MV-4-11 (cell line): ENCODE measurements at places on chromosomes 11 and 22.

DNA sequence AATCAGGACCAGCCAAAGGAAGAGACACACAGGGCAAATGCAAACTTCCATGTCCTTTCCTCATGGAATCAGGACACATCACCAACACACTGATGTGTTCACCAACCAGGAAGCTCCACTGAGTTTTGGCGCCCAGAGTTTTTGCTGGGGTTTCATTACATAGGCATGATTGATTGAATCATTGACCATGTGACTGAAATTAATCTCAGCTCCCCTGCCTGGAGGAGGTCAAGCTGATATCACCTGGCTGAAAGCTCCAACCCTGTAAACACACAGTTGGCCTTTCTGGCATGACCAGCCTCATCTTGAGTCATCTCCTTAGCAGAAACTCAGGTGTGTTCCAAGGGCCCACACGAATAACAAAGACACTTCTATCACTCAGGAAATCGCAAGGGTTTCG, 133.2 kb downstream of the TRIM29 start:
- DNase-seq: no peak

- DNase-seq: no peak
Observed at GRCh38 chr11:69832561-69833413, 13.6 kb upstream of the FGF3 start.

DNA sequence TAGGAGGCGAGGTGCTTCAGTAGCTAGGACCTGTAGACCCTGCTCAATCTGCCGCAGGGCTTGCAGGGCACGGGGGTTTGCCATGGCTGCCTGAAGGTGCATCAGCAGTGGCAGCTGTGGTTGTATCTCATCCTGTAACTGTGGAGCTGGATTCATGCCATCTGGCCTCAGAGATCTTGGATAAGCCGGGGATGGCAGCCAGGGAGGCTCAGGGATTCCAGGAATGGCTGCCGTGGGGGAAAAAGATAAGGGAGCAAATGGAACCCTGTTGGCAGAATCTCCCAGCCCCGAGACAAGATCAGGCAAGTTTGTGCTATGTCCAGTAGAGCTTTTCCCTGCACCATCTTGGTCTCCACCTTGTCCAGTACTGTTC, 1.8 kb downstream of the UBQLN3 start:
- DNase-seq: no peak

GRCh38 chr11:111186308-111186915, 59.1 kb upstream of the POU2AF2 start:
- peak; percentile 74 for DNase-seq

- DNase-seq: peak; percentile 90
Observed at GRCh38 chr11:34585735-34586487, 35.0 kb upstream of the EHF start.

DNA sequence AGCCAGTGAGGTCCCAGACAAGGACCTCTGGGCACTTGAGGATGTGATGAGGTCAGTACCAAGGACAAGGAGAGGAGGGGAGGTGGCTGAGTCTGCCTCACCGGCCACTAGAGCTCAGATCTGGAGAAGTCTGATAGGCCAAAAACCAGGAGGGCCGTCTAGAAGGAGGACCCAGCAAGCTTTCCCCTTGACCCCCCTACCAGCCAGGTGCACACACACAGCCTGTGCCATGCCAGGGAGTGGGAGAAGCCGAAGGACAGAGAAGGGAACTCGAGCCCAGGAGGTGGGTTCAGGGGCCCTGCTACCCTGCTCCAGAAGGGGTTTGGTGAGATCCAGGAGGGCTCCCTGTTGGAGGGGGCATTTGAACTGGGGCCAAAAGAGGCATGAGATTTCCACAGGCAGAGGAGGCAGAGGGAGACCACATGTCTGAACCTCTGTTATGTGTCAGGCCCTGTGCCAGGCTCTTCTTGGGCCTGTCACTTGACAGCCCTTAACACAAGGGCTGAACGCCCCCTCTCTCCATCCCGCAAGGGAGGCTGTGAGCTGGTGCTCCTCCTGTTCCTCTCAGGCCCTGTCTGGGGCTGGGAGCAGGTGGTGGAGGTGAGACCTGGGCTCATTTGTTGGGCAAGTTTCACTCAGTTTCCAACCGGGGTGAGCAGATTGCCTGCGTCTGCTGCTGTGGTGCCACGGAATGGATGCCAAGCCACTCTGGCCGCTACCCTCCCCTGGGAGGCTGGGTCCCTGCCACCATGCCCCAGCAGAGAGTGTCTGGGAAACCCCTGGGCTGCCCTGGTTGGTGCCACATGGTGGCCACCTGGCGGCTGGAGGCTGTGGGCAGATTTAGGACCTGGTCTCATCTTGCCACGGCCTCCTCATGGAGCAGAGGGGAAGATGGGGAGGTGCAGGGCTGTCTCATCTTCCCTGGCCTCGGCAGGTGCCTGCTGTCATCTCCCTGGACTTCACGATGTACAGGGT, 65.2 kb downstream of the MPPED1 start:
- no peak for DNase-seq

DNA sequence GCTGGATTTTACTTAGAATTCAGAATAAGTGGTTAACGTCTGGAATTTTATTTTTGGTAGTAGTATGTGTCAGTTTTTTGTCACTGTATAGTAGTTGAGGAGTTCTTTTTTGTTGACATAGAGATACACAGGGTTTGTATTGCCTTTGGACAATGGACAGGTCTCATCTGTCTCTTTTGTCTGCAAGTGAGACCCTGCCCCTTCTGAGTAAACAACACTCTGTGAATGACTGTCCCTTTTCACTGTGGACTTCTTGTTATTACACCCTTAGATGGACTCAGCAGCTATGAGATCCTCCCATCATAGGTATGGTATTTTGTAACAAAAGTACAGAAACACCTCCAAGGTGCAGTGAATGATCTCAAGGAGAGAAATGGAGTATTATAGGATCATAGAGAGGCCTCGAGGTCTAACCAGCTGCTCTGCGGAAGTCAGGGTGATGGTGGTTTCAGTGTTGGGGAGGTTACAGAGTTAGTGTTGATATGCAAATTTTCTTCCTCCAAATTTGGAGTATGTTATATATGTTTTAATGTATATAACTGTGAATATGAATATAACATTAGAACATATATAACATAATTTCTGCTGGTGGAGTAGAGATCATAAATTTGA, 7.8 kb downstream of the PPP6R3 start:
- DNase-seq: no peak

- no peak for DNase-seq
Observed at GRCh38 chr11:78110351-78110750, 29.1 kb downstream of the ALG8 start.

GRCh38 chr11:43987384-43988039, 45.1 kb downstream of the C11orf96 start:
- no peak for DNase-seq

DNA sequence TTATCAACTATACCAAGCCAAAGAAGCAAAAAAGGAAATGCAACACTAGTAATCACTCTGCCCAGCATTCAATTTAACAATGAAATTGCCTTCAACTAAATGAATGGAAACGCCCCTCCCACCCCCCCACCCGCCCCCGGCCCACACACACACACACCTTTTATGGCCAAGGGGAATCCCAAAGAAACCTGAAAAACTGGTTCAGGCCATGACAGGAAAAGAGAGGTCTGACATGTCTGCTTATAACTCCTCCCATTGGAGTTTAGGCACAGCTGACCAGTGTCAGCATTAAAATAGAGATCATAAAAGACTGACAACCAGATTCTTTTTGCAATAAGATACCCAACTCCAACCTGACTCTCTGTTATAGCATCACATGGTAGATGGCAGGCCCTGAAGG, 42.6 kb downstream of the ACER3 start:
- no peak for DNase-seq

DNA sequence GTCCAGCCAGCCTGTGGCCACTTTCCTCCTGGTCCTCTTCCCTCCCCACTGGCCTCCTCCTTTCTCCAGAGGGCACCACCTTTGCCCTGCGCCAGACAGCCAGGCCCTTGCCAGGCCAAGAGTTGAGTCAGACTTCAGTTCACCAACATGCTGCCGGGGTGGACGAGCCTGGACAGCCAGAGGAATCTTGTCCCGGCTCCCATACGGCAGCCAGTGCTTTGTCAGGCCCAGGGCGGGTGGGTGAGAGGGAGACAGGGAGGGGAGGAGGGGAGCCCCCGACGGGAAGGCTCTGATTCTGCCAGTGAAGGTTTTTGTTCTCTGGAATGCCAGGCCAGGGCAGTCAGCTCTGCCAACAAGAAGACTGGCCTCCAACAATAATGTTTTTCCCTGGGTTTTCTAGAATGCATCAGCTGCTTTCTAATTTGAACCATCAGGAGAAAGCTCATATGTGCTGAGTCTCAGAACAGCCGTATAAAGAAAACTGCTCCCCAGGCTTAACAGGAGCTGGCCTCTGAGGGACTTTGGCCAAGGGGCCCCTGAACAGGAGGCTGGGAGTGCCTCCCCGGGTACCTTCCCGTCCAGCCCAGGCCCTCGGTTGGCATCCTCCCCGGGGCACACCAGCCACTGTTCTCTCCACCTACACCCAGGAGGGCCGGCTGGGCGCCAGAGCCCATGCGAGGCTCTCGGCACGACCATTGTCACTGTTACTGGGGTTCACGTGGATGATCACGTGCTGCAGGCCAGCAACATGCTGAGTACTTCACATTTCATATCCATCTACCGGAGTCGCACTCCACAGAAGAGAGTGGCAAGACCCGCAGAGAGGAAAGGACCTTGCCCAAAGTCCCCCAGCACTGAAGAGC, 28.6 kb downstream of the LIF start:
- no peak for DNase-seq

DNA sequence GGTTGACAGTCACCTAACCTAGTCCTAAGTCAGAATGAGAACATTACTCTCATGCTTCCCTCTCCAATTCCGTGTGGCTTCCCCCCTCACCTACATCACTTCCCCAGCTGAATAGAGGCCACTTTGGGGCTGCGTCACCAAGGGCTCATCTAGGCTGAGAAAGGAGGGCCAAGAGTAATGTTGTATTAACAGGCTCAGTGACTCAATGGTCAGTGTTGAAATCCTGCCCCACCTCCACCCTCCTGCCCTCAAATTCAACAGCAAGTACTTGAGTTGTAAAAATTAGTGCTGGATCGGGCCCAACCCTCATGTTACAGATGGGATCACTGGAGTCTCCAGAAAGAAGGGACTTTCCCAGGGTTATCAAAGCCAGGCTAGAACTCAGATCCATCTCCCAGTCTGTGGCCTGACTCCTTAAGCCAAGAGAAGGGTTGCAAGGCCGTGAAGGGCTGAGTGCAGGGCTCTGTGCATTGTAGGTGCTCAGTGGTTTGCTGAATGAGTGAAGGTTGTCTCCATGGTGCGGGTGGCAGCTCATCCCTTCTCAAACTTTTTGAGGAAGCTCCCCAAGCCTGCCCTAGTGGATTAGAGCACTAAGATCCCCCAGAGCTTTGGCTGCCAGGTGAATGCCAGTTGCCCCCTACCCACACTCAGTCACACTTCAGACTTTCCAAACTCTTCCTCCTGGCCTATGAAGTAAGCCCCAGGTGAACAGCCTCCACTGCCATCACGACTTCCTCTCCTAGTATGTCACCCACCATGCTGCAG, 3.2 kb downstream of the DGAT2 start:
- DNase-seq: peak; percentile 8

- no peak for DNase-seq
Observed at GRCh38 chr11:75561426-75562047, 516 bp upstream of the SERPINH1 start.

DNA sequence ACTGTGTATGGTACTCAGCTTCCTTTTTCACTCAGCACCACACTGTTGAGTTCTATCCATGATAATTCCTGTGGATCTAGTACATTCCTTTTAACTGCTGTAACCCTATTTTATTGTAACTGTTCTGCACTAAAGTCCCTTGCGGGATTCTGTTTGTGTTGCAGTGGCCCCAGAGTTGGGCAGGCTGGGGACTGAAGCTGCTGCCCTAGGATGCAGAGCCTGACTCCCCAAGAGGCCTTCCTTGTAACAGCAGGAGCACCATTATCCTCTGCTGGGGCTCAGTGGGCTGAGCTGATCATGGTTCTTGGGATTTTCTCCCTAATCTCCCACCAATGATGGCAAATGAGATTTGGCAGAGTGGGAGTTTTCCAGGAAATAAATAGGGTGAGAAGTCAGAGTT, 77.7 kb downstream of the CABIN1 start:
- DNase-seq: no peak
